ENCODE measurements at places on chromosomes 7 and 10. TPM values are rescaled to one million over a fixed set of nuclear protein-coding genes. Genes with fewer than 3 reads are reported as not detected.
A peak's percentile ranks its signal among the peaks of the same experiment; 100 is the strongest.

FEZF1 gene
- total RNA-seq, result not detected

GCK gene
- total RNA-seq, result 5.1 TPM

CRYGN gene
- total RNA-seq, result not detected

CRTAC1 gene
- total RNA-seq, result 11.2 TPM

DNA sequence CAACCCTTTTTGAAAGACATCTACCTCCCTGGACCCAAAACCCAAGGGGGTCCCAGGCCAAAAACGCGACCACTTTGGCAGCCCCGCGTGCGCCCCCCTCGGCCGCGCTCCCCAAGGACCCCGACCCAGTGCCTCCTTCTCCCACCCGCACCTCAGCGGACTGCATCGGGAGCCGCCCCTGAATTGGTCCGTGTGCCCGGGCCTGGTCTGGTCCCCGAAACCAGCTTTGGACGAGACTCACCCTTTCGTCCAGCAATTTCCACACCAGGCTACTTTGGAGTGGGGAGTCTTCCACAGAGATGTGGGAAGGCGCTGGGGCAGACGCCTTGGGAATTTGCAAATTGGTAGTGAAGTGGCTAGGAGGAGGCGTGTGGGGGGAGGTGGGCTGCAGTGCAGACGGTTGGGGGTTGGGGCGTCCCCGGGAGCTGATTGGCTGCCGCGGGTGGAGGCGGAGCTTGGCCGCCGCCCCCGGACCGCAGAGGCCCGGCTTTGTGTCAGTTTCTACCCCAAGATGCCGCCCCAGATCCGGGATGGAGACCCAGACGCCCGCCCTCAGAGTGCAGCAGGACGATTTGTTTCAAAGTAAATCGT, 16.9 kb downstream of the TCAF1 start:
- peak; percentile 85 for DNase-seq

DNA sequence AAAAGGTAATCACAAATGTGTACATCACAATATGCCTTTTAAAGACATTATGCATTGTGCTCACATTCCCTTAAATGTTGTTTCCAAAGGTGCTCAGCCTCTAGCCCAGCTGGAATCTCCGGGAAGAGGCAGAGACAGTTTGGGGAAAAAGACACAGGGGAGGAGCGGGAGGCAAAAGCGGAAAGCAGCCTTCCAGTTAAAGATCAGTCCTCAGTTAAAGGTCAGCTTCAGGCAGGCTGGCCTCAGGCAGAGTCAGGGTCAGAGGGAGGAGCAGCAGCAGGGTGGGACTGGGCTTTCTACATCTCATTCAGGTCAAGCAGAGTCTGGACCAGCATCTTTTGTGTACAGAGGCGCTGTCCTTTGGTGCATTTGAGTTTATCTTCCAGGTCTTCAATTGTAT, 18.6 kb downstream of the ST7 start:
- no peak for DNase-seq

GRCh38 chr7:55031075-55031474, 12.3 kb downstream of the EGFR start:
- DNase-seq, result no peak

GRCh38 chr7:117066668-117067067, 113.4 kb downstream of the ST7 start:
- DNase-seq, result no peak

DNA sequence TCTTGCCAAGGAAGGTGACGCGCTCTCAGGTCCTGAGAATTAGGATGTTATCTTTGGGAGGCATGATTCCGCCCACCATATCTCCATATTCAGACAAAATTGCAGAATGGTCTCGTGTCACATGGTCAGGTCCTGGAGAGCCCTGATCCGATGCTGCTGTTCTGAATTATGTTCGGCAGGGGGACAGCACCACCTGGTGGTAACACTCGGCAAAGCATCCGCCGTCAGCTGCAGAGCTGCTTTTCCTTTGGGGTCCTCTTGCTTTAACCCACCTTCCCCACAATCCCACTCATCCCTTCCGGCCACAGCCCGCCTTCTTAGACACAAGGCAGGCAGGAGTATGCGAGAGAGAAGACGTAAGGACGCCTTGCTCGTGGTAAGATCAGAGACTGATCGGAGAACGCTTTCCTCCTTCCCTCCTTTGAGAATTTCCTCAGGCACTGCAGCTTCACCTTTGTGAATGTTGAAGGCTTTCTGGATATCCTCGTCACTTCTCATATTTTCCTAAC, 327.8 kb upstream of the C7orf33 start:
- peak; percentile 65 for DNase-seq

DNA sequence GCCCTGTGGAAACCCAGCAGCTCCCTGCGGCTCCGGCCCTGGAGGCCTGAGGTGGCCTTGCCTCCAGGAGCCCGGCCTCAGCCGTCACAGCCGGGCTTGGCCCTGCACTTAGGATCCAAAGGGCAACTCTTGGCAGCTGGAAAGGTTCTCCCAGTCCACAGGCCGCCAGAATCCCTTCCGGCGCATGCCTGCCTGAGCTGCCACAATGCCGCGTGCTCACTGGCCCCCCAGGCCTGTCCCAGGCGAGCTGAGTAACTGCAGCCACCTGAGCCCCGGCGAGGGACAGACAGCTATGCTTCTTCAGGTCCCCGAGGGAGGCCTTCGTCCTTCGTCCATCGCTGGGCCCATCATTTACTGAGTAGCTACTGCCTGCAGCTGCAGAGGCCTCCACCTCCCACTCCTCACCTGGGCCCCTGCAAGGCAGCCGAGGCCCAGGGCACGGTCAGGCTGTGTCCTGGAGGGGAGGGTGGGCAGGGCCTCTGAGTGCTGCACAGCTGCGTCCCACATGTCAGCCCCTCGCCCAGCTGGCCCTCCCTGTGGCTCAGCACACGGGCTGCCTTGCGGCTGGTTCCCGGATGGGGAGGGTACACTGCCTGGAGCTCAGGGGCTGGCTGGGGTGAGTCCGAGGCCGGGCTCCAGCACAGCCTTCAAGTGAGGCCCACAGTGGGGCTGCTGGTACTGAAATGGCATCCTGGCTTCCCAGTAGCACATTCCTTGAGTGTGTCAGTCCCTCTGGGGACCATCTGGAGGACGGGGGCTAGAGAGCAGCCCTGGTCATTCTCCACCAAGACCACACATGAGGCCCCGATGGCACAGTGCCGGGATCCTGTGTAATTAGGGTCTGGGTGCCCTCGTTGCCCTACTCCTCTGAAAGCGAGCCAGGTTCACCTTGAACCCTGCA, 172.5 kb downstream of the ELFN1 start:
- no peak for DNase-seq

GRCh38 chr10:121668314-121669027, 70.2 kb upstream of the FGFR2 start:
- peak; percentile 45 for DNase-seq

DNA sequence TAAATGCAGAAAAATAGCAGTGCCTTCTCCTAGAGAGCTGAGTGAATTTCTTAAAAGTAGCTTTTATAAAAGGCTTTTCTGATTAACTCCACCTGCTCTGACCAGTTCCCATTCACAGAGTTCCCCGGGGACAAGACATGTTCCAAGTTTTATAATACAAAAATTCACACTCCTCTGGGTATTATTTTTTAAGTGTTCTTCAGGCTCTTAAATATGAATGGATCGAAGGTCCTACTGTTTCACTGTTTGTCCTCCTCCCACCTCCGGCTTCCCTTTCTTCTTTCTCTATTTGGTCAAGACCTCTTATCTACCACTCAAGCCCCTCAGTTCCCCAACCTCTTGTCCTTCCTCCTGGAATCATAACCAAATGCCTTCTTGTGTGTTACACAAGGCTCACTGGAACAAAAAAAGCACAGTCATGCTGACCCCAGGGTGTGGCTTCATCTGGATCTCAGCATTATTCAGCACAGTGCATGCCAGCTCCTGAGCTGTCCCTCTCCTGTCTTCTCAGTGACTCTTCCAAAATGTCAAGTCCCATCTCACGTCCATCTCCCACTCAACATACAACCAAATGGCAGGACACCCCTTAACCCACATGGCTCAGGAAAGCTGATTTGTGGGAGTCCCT, 222.4 kb downstream of the SORCS1 start:
- no peak for DNase-seq
